ENCODE measurements at places on chromosomes 16 and 17. TPM values are rescaled to one million over a fixed set of nuclear protein-coding genes. Genes with fewer than 3 reads are reported as not detected.

DNA sequence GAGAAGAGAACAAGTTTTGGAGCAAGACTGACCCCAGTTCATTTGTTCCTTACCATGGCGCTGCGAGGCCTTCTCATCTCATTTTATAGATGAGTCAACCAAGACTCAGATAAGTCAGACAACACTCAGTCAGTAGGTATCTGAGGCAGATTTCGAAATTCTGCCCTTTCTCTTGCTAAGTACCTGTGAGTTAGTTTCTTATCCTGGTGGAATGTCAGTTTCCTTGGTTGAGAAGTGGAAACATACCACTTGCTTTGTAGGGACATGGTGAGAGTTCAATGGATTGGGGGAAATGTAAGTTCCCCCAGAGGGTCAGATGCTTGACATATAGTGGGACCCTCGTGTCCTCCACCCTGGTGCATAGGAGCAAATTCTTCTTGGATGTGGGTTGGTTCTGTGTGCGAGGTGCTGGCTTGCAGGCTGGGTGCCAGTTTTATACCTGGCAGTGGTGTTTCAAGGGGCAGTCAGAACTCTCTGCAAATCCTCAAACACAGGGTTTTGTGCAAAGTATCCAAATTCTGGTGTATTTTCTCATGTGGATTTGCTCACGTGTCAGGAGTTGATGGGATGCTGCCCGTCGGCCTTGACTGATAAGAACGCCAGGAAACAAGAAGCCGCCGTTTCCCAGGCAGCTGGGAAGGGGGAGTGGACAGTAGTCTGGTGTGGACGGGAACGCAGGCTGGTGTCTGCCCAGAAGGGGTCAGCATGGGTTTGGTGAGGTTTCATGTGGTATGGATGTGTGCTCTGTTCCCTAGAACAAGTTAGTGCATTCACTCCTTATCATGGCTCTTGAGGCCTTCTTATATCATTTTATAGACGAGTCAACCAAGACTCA is 61.1 kb upstream of the CIBAR2 start:
- DNase-seq: no peak

DNA sequence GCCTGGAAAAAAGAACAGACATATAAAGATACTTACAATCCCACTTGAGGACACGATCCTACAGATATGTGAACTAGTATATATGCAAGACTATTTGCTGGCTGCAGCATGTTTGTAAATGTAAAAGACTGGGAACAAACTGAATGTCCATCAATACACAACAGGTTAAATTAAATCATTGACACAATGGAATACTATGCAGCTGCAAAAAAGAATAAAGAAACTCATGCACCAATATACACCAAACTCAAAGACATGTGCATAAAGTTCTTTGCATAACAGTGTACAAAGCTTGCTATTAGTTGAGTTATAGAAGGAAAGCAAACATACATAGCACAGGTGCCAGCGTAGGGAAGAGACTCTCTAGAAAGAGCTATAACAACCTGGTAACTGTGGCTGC is 61.9 kb upstream of the SREBF1 start:
- DNase-seq: no peak

GRCh38 chr17:42475121-42475520 is 16.4 kb downstream of the ATP6V0A1 start:
- no peak for DNase-seq

The KRTAP2-1 gene
- not detected for polyA plus RNA-seq

The CIITA gene
- polyA plus RNA-seq: 67.0 TPM

Measured in spleen (tissue), 13 donors.